ENCODE measurements at places on chromosomes 13 and 19.

DNA sequence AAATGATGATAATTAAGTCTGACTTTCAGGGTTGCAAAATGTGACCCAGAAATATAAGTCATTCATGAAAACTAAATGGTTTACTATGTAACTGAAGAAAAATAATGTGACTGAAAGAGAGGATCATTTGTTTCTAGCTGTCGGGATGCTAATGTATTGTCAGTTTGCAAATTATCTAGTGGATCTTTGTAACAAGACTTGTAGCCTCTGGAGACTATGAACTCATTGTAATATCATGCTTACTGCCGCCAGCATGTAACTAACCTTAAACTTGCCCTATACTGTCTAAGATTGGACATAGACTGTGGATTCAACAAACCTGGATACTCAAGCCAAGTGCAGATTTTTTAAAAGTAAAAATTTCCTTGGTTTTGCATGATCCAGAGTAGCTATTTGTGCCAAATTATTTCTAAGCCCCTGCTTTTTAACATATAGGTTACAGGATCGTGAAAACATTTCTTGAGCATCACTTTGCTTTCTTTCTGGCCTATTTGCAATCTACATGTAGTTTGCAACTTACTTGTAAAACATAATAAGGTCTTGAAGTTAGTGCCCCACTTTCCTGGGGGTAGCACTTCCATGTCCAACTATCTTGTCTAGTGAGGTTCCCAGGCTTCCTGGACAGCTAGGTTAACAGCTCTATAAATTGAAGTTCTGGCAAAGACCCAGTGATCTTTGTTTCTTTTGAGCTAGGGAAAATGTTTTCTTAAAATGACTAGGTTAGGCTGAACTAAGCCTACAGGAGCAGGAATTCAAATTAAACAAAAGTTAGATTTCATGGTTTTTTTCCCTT is 3.3 kb upstream of the POSTN start:
- no peak for DNase-seq

GRCh38 chr19:54255105-54255775 is 1.8 kb downstream of the LILRB5 start:
- no peak for DNase-seq

GRCh38 chr13:27446986-27447583 is 3.3 kb downstream of the MTIF3 start:
- no peak for DNase-seq

GRCh38 chr13:31012655-31013024 is 80.2 kb downstream of the TEX26 start:
- DNase-seq, result no peak

- DNase-seq, result no peak
Measured at GRCh38 chr13:43864921-43865320, 14.6 kb downstream of the CCDC122 start.

GRCh38 chr13:102940143-102940542 is 94.3 kb downstream of the ERCC5 start:
- no peak for DNase-seq

DNA sequence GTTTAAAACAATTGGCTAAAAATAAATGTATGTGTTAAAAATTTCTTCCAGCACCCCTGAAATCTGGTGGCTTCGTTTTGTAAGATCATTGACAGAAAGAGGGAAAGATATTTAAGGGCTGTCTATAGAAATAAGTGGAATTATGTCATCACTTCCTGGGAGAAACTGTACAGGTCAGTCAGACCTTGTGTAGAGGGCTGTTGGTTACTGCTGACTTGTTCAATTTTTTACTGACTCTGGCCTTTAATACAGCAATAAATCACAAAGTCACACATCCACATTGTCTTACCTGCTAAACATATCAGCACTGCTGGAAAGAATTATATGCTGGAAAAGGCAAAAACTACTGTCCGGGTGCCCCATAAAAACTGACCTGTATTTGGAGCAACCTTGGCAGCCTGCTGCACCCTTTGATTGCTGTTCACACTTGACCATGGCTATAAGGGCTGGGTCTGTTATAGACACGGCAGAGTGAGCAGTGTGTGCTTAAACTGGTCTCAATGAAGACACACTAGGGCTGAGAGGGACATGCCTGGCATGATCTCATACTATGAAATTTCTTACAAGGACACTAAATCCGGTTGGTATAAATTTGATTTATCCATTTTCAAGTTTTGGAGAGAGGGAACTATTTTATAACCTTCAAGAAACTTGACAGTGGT is 162.1 kb downstream of the NHLRC3 start:
- DNase-seq, result no peak

GRCh38 chr13:93987458-93987857 is 492.0 kb downstream of the DCT start:
- DNase-seq, result no peak

GRCh38 chr13:110521296-110521680 is 40.2 kb downstream of the RAB20 start:
- DNase-seq, result no peak

DNA sequence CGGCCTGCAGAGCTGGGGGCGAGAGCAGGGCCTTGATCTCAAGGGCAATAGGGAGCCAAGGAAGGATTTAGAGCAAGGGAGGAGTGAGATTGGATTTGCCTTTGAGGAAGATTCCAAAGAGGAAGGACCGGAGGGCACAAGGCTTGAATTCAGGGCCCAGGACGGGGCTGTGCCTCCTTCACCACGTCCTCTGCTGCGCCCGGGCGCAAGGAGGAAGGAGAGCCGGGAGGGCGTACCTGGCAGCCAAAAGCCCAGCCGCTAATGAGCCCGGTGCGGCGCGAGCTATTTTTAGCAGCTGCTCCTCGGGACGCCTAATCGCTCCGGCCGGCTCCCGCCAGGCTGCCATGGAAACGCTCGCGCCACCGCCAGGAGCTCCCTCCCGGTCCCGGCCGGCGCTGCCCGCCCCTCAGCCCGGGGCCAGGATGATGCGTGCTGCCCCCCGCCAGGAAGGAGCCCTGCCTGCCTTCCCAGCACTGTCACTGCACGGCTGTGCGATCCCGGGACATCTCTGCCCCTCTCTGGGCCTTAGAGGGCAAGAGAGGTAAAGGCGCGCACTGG is 31.3 kb downstream of the TINCR start:
- DNase-seq, result no peak
